ENCODE measurements at places on chromosomes 13 and 19. TPM values are rescaled to one million over a fixed set of nuclear protein-coding genes. Genes with fewer than 3 reads are reported as not detected.

Gene DOCK6
- 3.9 TPM for total RNA-seq

Gene ZNF418
- total RNA-seq: 0.45 TPM

Gene CADM4
- total RNA-seq: 13.1 TPM

Gene KCTD4
- 0.08 TPM for total RNA-seq

Gene NDUFA7
- 46.4 TPM for total RNA-seq

Gene PHLDB3
- total RNA-seq: 19.5 TPM

Gene LRRC4B
- 6.3 TPM for total RNA-seq

Gene SMAD9
- 6.9 TPM for total RNA-seq

Gene KIR3DL1
- total RNA-seq: not detected

Gene PCCA
- 9.7 TPM for total RNA-seq

Gene KRTDAP
- total RNA-seq: not detected

Gene WDR87
- not detected for total RNA-seq

Gene THSD8
- 4.7 TPM for total RNA-seq

Gene NEK3
- total RNA-seq: 8.1 TPM
